Stimulated activated CD4-positive, alpha-beta T cell treated with anti-CD3 and anti-CD28 coated beads, Interleukin-2, amount 100 ng/mL, for 24 hours (primary cell): ENCODE measurements at places on chromosomes 16 and 17.
A peak's percentile ranks its signal among the peaks of the same experiment; 100 is the strongest.

DNA sequence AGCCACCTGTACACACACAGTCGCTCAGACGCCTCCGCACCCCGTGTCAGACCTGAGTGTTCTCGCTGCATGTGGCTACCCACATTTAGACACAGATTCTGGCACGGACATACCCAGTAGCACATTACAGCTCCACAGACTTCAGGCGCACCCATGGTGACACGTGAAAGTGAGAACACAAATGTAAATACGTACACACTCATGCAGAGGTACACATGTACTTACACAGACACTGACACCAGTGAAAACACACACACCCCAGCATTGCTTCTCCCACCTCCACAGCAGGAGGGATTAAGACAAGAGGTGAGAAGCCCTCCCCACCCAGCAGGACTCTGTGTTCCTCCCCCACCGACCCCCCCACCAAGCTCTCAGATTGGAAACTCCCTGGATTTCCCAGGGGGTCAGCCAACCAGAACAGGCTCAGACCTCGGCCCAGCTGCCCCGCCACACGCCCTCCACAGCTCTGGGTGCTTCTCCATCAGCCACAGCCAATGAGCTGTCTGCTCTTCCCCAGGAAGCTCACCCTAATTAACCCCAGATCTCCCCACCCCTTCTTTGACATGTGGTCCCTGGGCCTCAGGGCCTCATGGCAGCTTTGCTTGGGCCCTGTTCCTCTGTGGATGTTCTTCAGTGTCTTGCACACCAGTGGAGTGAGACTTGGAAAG lies 5.3 kb upstream of the FOXN1 start:
- DNase-seq = no peak

- peak; percentile 92 for DNase-seq
These were observed 106.3 kb downstream of the SEC14L1 start for GRCh38 chr17:77247048-77247541.

GRCh38 chr17:45101883-45102811 lies 30.2 kb downstream of the PLCD3 start:
- no peak for DNase-seq

DNA sequence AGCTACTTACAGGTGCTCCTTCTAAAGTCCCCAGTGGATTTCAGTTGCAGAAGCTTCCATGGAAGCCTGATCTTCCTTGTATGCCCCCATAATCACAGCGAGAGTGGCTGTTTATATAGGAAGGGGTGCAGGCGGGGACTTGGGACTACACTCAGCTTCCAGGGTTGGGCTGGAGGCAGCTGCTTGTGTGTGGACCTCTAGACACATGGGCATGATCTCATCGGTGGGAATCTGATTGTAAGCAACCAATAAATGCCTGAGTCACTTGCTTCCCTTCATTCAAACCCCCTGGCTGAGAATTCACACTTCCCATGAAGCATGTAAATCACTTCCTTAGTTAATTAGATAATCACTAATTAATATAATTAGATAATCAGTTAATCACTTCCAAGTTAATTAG lies 1.0 kb upstream of the KRT20 start:
- DNase-seq = no peak

GRCh38 chr17:78276098-78276887 lies 44.9 kb downstream of the TMEM235 start:
- no peak for DNase-seq

DNA sequence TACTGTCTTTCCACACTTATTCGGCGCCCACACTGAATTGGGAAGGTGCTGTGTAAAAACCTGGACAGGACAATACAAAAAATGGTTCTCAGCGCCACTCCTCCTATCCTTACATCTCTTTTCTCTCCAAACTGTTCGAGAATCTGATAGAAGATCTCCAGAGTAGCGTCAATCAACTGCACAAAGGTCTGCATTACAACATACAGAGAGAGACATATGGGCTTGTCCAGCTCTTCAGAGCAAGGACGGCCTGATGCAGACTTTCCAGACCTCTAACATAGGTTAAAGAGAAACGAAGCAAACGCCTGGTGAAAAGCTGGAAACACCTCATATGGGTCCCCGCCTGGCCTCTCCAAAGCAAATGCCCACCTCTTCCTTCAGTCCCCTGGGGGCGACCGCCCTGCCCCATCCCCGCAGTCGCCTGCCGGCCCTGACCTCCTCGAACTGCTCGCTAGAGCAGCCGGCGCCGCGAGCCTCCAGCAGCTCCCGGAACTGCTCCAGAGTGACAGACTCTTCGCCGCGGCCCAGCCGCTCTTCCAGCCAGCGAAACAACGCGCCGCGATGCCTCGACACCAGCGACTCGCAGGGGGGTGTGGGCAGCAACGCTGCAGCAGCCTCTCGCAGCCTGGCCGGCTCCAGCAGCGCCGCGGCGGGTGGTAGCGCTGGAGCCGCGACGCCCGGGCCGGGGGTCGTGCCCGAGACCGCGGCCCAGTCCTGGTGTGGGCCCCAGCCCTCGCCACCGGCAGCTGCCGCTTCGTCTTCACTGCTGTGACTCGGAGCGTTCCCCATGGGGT lies 526 bp downstream of the ZZEF1 start:
- peak; percentile 28 for DNase-seq

GRCh38 chr16:4370570-4371356 lies 885 bp upstream of the VASN start:
- no peak for DNase-seq

DNA sequence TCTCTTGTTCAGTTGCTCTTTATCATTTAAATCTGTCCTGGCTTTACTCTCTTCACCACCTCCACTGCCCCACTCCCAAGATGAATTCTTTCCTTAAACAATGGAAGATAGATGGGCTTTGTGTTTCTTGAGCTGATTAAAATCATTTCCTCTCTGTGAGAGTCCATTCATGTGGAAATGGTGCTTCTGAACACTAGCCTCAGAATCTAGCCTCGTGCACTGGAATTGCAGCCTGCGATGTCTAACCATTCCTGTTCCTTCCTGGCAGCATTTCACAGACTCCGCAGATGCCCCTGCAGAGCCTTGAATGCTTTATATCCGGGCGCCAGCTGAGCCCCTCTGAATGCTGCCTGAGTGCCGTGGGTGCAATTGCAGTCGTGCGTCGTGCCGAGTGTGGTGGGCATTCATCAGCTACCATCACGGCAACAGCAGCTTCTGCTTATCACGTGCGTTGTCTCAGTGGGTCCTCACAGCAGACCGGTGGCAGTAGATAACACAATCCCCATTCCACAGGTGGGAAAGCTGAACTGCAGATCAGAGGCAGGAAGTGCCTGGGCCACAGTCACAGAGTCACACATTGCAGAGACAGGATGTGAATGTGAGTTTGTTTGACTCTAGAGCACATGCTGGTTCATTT lies 172.8 kb upstream of the WSCD1 start:
- DNase-seq = no peak

DNA sequence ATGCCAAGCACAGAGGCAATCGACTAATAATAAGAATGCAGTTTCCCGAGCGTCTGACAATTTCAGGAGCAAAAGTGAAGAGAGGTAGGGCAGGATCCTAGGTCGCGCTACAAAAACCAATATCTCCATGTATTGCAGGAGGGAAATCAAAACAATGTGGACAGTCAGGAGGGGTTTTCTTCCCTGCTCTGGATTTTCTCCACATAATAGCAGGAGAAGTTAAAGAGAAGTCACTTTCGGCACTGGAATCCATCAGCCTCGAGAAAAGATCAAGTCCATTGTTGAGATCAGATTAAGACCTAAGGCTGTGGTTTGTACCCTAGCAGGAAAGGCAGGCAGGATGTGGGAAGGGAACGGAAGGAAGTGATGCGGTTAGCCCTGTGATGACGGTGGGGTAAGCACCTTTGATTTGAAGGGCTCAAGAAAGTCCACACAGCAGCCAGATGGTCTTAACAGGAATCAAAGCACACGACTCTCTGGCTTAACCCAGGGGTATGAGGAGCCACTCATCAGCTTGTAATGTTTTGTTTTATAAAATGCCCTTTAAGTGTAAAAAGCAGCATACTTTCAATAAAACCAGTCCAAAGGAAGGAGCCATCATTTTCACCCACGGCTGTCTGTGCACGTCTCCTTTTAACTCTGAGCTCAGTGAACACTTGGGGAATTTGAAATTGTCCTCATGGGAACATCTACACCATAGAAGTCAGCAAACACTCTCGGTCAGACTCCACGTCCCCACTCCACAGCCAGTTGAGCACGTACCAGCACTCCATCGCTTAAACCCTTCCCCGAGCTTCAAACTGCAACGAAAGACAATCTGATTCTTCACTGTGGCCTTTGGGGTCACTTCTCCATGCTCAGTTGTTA lies 15.8 kb upstream of the AKTIP start:
- peak; percentile 72 for DNase-seq

DNA sequence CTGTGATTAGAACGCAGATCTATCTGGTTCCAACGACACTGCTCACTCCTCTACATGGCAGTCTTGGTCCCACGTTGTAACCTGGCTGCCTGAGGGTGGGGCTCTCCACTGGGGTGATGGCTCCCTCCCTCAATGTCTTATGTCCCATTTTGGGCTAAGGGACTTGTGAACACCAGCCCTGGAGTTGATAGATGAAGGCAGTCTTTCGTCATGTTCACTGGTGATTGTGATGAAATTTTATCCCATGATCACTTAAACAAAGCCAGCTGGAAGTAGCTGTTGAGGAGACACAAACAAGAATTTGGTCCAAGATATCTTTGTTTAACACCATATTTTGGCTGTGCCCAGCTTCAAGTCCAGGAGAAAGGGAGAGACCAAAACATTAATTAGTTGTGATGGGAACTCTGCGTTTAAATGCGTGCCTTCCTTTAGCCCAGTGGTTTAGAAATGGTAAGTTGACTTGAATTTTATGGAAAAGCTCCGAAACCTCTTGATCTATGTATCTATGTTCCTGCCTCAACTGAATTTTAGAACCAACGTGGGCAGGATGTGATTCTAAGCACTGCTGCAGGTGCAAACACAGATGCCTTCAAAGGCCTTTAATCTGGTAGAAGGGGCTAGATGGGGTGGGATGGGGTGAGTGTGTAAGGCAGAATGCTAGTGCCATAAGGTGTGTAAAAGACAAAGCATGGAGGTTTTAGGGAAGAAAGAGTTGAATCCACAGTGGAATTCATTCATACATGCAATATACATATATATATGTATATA lies 186.8 kb upstream of the IRX3 start:
- DNase-seq = no peak
